ENCODE measurements at places on chromosomes 12 and 14.
A peak's percentile ranks its signal among the peaks of the same experiment; 100 is the strongest.

- DNase-seq = no peak
Measured at GRCh38 chr12:75900226-75900625, 131.3 kb downstream of the PHLDA1 start.

- peak; percentile 61 for DNase-seq
Measured at GRCh38 chr14:33475623-33476022, 475.3 kb downstream of the EGLN3 start.

GRCh38 chr12:10558789-10559188, 53.1 kb downstream of the EIF2S3B start:
- no peak for DNase-seq

- no peak for DNase-seq
Measured at GRCh38 chr14:68658943-68659931, 133.6 kb downstream of the ZFP36L1 start.

DNA sequence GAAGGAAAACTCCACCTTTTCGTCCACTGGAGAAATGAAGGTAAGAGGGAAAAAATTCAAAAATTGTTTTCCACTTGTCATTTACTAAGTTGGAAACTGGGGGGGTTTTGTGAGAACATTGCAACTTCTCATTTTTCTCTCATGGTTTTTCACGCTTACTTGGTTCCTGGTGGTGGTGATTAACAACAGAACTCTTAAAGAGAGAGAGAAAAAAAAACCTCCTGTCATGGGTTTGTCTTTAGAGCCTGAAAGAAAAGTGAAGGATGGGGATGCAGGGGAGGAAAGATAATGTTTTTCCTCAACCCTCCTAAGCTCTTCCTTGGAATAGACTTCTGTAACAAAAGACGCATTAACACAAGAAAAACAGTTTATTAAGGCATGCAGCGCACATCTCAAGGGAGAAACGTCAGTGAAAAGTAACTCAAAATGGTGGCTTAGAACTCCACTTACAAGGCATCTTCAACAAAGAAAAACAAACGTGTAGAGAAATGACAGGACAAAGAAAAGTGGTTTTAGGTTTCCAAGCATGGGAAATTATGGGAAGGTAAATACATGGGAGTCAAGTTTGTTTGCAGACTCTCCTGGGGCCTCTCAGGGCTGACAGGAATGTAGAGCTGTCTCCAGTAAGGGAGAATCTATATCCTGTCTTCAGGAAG, 81.9 kb upstream of the ATF7IP start:
- no peak for DNase-seq

- peak; percentile 59 for DNase-seq
Measured at GRCh38 chr12:120599672-120600552, 18.7 kb upstream of the POP5 start.

- no peak for DNase-seq
Measured at GRCh38 chr12:111429828-111430432, 24.2 kb downstream of the SH2B3 start.

DNA sequence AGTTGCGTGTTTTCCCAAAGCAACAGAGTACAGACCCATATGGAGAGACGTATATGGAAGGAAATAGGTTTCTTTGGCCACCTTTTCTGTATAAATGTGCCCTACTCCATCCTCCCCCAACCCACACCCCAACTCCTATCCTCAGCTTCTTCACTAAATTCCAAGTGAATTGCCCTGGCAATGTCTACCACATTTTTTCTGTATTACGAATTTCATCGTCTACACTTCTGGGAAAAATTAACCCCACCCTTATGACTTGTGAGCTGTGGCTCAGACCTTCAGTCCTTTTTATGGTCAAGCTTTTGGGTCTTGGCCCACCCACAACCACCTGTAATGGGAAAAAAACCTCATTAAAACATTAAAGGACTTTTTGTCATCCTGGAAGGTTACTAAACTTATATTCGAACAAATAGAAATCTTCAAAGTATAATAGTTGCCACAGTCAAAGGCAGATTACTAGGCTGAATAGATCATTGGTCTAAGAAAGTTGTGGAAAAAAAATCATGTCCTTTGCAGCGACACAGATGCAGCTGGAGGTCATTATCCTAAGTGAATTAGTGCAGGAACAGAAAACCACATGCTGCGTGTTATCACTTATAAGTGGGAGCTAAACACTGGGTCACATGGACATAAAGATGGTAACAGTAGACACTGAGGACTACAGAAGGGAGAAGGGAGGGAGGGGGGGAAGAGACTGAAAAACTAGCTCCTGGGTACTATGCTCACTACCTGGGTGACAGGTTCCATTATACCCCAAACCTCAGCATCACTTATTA, 15.7 kb upstream of the NFKBIA start:
- no peak for DNase-seq

DNA sequence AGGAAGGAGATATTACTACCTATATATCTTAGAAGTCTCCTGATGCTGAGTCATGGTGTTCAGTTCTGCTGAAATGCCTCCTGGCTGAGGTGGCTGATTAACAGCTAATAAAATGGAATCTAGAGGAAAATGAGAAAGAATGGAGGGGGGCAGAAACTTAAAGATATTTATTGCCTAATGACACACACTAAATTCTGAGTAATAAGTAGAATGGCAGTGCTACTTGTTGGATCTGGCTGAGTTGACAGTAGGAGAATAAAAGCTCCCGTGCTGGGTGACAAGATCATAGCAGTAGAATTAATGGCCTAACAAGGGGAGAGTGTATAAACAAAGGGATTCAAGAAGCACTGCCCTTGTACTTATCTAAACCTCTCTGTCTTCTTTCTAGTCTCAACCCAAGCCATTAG, 137.5 kb downstream of the CNTN1 start:
- DNase-seq = peak; percentile 4

GRCh38 chr14:84125676-84126075, 1404.3 kb upstream of the FLRT2 start:
- no peak for DNase-seq

- no peak for DNase-seq
Measured at GRCh38 chr12:69906411-69907216, 81.6 kb downstream of the MYRFL start.

- DNase-seq = no peak
Measured at GRCh38 chr14:59346796-59347510, 118.2 kb downstream of the GPR135 start.

GRCh38 chr14:29148221-29148620, 381.6 kb downstream of the FOXG1 start:
- no peak for DNase-seq

DNA sequence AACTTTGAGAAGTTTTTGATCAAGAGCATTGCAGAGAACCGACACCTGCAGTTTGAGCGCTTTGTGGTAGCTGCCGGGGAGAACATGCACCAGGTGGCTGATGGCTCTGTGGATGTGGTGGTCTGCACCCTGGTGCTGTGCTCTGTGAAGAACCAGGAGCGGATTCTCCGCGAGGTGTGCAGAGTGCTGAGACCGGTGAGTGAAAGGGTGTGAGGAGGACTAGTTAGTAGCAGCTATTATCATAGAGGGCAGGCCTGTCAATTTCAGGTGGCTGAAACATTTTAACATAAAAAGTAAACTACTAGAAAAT, 27.0 kb upstream of the HIGD1C start:
- DNase-seq = peak; percentile 68

DNA sequence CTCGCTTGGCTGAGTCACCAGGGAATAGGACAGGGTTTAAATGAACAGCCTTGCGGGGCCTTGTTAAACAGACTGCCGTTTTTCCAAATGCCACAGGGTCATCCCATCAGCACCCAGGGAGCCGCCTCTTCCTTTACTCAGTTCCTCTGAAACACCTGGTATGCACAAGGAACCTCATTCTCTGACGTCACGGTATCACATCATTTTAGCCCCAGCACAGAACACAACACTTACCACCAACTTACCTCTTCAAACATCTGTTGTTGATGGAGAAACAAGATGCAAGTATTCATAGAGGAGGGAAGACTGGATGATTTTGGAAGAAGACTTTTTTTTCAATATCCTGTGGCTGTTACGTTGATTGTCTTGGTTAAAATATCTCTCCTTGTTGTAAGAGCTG, 535.3 kb upstream of the TMEM132C start:
- peak; percentile 72 for DNase-seq

- no peak for DNase-seq
Measured at GRCh38 chr14:50065583-50065982, 50.8 kb downstream of the VCPKMT start.

GRCh38 chr14:100653409-100653808, 66.2 kb upstream of the BEGAIN start:
- no peak for DNase-seq

- DNase-seq = no peak
Measured at GRCh38 chr14:58098507-58098906, 53.5 kb downstream of the ARMH4 start.

GRCh38 chr12:60494244-60494643, 898.4 kb downstream of the SLC16A7 start:
- peak; percentile 52 for DNase-seq

DNA sequence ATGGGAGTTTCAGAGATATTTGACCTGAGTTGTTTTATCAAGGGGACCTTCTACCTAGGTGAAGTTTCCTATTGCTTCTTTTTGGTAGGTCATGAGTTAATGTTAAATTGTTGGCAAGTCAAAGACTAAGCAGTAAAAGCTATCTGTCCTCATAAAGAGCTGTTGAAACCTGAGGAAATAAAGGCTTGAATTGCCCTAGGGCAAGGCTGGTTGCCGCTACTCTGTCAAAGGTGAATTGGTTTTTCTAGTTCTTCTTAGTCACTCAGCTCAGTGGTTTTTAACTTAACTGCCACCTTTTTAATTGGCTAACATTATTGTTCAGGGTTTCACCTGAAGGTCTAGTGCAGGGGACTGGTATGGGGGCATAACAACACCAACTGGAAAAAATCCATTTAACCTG, 441.6 kb upstream of the FBXO33 start:
- no peak for DNase-seq

DNA sequence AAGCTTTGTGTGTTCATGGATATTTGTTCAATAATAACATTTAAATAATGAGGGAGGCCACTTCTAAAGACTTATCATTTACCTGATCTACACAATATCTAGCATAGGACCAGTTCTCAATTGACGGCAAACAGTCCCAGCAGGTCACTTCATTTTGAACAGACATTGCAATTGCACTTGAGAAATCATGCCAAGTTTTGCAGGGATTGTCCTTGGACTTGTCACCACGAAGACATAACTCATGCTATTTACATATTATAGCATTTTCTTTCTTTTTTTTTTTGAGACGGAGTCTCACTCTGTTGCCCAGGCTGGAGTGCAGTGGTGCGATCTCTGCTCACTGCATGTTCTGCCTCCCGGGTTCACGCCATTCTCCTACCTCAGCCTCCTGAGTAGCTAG, 34.5 kb upstream of the BICD1 start:
- no peak for DNase-seq

- DNase-seq = peak; percentile 40
Measured at GRCh38 chr14:22547948-22548750, 40.9 kb downstream of the DAD1 start.

GRCh38 chr12:94614288-94614721, 36.1 kb downstream of the TMCC3 start:
- DNase-seq = no peak

GRCh38 chr14:21525571-21525961, 580 bp downstream of the SALL2 start:
- DNase-seq = peak; percentile 75

- no peak for DNase-seq
Measured at GRCh38 chr12:88546853-88547252, 33.4 kb downstream of the KITLG start.

DNA sequence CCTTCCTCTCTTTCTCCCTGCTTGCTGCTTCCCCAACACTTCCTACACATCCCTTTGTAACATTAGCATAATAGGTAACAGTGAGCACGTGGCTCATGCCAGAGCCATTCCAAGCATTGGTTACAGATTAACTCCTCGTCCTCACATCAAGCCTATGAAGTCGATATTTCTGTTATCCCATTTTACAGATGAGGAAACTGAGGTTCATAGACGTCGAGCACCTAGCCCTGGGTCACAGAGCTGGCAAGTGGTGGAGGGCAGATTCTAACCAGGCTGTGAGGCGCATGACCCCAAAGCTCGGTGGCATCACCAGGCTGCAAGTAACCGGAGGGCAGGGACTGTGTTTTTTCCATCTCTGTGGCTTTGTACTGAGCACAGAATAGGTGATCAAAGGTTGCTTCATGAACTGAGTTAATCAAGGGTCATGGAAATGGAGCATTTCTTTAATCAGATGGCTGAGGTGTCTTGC, 5.7 kb upstream of the SERPINA1 start:
- DNase-seq = no peak

DNA sequence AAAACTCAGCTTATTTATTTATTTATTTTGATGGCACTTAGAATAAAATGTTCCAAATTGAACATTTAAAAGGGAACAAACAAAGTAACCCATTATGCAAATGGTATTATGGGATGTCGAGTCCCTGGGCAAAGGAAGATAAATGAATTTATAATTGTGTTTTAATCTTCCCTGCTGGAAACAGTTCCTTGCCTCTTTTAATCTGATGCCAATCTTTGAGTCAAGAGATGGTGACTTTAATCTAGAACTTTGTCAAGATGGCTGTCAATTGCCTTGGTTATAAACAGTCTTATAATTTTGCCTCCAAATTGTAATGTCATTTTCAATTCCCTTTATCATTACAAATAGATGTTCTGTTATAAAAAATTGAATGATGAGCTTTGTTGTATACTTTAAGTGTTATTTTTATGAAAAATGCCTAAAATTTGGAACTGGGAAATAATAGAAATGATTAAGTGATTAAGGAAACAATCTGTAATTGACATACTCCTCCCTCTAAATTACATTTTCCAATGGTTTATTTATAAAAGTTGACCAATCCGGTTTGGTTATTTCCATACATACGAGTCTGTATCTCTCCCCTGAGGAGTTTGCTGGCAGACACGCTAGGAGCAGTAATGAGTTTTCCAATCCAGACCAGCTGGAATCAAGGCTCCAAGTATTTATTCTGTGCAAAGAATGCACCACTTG, 134.9 kb upstream of the FRMD6 start:
- peak; percentile 51 for DNase-seq

DNA sequence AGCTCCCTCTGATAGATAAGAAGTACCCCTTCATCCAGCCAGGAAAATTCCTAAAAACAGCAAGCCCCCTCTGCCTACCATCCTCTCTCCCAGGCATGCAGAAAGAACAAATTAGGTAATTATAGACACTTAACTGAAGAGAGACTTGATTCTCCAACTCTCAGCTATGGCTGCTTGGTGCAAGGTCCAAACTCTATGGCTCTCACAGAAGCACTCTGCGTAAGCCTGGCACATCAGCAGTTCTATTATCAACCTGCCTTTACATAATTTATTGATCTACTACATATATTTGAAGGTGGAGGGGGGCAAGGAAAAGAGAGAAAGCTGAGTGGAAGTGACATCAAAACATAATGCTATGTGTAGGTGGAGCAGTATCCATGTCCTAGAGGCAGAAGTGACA, 1.1 kb upstream of the MYO1A start:
- no peak for DNase-seq

- DNase-seq = no peak
Measured at GRCh38 chr12:131621701-131622421, 89.0 kb upstream of the SFSWAP start.

DNA sequence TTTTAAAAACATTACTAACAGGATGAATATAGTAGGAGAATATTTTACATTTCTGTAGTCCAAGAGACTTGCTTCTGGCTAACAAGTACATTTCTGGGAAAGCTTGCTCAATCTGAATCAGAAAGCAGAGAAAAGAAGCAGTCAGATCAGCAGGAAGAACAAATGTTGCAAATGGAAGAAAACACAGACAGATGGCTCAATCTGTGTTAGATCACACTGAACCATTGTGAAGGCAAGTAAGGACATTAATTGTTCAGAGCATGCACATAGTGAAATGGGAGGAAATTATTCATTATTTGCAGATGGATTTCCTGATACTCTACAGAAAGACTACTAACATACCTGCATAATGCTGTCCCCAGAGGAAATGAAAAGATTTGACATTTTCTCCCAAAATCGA, 65.2 kb upstream of the CNOT2 start:
- DNase-seq = peak; percentile 87

- no peak for DNase-seq
Measured at GRCh38 chr12:25761356-25761755, 197.1 kb upstream of the RASSF8 start.
